NCI-H1417 (cell line): ENCODE measurements at places on chromosomes 1 and 21.

DNA sequence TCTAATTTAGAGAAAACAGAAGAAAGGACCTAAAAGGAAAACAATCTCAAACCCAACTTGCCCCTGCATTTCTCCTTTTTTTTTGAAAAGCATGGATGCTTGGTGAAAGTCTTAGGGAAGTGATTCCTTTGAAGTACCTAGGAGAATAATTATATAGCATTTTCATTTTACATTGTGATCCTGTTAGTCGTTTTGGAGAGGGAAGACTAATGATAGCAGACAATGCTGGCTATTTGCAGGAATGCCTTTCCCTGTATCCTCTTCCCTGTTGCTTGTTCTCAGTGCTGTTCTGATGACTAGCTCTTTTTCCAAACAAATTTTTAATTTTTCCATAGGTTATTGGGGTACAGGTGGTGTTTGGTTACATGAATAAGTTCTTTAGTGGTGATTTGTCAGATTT, 53.9 kb downstream of the LAMC1 start:
- no peak for DNase-seq

GRCh38 chr1:97352936-97353382, 567.9 kb downstream of the DPYD start:
- DNase-seq: no peak

DNA sequence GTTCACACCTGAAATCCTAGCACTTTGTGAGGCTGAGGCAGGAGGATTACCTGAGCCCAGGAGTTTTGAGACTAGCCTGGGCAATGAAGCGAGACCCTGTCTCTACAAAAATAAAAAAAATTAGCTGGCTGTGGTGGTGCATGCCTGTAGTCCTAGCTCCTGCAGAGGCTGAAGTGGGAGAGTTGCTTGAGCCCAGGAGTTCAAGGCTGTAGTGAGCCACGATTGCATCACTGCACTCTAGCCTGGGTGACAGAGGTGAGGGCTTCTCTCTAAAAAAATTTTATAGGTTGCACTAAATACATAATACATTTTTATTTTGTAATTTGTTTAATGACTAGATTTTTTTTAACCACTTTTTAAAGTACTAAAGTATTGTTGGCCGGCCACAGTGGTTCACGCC, 6.1 kb downstream of the PARK7 start:
- no peak for DNase-seq

GRCh38 chr1:40161888-40162397, 756 bp downstream of the RLF start:
- DNase-seq: no peak

DNA sequence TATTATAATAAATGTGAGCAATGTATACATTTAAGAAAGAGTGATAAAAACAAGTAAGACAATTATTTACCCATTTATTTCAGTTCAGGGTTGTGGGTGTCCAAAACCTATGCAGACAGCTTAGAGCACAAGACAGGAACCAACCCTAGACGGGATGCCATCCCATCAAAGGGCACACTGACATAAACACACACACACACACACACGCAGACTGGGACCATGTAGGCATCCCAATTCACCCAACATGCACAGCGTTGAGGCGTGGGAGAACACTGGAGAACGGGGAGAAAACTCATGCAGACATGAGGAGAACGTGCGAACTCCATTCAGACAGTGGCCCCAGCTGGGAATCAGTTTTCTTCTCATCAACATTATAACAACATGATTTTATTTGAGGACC, 274.7 kb downstream of the USP25 start:
- DNase-seq: no peak

DNA sequence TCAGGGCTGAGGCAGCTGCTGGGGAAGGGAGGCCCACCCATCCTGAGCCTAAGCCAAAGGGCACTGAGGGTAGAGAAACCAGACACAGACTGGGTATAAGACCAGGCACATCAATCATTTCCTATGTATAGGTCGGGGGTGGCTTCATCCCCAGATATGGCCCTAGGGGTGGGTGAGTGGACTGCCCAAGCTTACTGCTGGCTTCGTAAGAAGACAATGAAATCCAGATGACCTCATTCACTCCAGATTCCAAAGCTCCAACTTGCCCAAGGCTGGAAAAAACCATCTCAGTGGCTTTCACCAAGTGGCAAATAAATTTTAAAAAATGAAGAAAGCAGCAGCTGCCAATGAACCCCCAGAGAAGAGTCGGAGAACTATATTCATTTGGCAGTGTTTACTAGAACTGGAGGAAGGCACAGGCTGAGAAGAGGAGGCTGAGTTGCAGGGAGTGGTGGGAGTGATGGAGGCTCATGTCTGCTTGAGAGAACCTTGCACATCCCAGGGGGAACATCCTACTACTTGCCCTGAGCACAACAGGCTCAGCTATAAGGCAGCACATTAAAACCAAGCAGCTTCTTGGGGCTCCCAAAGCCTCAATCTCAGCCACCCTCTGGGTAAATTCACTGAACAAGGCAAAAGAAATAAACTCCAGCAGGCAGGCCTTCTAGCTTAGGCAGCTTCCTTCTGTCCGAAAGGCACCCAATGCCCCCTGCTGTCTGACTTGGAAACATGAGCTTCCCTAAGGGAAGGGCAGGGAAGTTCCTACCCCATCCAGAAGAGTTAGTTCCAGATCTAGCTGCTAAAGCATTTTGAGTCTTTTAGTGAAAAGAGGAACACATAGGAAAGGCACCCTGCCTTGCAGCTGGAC, 14.1 kb downstream of the PEA15 start:
- DNase-seq: no peak

GRCh38 chr1:34290831-34291230, 114.1 kb downstream of the C1orf94 start:
- DNase-seq: peak; percentile 66

GRCh38 chr1:204417074-204417997, 5.7 kb upstream of the PPP1R15B start:
- no peak for DNase-seq

GRCh38 chr1:109785446-109786111, 21.9 kb upstream of the EPS8L3 start:
- DNase-seq: no peak

- DNase-seq: no peak
These were observed 1.9 kb downstream of the PLEKHA6 start for GRCh38 chr1:204357551-204358490.

- DNase-seq: no peak
These were observed 73.4 kb upstream of the ZNF678 start for GRCh38 chr1:227490001-227490400.

DNA sequence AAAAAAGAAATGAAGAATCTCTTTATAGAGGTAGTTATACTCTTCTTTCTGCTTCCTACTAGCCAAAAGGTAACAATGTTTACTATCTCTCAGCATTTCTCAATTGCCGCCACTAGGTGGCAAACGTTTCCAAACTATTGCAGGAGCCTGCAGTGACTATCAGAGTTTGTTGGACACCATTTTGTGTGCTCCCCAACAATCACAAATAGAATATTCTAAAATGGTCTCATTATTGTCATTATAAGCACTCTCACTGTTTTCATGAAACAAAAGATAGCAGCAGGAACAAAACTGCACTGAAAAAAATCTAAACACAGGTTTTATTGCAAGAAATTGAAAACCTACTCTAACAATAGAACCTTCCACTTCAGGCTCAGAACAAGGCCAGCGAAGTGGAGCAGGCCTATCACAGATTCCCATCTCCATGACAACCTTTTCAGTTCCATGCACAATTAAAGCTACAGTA, 83.9 kb upstream of the PLPPR4 start:
- peak; percentile 94 for DNase-seq

DNA sequence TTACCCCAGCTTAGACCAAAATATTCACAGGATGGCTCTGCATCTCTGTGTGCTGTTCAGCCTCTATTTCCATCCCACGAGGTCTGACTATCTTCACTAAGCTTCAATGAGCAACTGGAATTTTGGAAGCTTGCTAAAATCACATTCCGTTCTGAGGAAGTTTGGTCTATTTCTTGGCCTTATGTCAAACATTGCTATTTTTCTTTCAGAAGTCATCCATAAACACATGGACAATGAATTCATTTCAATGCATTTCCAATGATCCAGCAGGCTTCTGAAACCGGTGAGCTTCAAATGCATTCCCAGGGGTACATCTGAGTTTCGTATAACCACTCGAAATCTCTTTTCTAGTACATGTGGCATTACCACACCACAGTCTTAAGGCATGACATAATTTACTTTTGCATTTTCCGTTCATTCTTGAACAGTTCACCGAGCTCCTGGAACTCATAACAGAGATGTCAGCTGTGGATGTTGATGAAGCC, 294.1 kb upstream of the KAZN start:
- no peak for DNase-seq

DNA sequence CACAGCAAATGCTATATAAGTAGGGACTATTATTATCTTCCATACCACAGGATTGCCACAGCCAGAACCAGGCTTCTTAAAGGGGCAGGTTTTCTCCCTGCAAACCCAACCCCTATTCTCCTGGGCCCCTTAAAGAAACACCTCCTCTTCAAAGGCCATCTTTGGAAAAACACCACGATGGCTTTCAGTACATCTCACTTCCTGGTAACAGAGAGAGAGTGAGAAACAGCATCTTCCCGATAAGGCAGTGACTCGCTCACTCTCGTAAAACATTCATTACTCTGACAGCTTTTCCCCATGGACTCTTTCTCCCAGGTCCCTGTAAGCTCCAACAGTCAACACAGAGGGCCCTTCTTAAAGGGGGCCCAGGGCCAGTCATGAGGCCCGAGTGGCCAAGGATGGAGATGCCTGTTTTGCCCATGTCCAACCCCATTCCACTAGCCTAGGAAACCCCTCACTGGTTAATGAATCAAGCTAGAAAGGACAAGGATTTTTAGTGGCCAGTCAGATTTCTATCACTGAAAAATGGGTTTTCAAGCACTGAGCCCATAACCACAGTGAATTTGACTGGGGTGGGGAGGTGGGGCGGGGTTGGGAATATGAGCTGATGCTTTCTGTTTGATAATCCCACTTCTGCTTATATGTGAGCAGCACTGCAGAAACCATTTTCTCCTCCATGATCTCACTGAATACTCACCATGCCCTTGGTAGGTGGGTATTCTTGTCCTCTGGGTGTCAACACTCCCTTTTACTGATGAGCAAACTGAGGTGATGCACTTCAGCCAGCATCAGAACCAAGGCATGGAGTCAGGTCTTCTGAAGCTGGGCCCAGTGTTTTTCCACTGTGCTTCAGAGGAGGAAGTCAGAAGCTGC, 3.6 kb upstream of the NAV1 start:
- peak; percentile 10 for DNase-seq

DNA sequence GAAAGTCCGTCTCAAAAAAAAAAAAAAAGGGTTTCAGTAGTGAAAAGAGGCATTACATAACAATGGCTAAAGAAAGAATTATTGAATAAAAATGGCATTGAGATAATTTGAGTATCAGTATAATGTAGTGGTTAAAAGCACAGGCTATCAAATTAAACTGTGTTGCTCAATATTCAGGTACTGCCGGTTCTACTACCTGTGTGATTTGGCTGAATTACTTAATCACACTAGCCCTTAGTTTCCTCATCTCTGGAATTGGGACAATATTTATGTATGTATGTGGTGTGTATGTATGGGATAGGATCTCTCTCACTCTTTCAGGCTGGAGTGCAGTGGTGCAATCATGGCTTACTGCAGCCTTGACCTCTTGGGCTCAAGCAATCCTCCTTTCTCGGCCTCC, 56.1 kb upstream of the TEKT2 start:
- no peak for DNase-seq

DNA sequence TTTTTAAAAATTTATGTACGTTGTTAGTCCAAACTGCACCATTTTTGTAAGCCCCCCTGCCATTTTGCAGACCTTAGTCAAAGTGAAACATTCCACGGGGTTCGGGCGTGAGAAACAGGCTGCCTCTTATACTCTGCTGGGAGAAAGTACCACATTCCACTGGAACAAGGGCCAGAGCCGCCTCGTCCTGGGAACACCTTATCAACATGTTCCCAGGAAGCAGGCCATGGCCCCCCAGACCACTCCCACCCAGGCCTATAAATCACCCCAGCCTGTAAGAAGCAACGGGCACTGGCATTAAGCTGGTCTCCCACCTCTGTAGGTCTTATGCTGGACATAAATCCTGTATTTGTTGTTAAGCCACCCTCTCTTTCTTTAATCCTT, 854 bp upstream of the ZRANB2 start:
- DNase-seq: no peak

DNA sequence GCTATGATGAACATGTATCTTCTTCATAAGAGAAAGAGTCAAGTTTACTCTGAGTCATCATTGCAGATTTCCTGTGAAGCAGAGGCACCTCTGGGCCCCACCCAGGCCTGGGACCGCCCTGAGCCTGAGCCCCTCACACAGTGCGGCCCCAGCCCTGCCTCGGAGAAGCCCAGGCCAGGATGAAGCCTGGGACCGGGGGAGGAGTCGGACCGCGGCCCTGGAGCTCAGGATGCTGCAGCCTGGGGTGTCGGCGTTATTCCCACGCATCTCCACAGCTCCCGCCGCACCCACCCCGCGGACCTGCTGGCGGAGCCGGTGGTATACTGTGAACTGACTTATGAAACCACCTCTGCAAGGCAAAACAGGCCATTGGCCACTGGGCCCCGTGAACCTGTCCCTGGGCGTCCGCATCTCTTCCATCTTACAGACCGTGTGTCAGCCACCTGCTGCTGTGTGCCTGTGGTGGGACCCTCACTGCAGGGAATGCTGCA, 2.4 kb upstream of the COL6A1 start:
- DNase-seq: no peak

- DNase-seq: no peak
These were observed 232.5 kb upstream of the GREM2 start for GRCh38 chr1:240844486-240844885.

GRCh38 chr1:36155408-36156328, at the start of gene MAP7D1:
TSS of gene MAP7D1 (plus strand) at chr1:36156160. CDS start at chr1:36156418, 258 bp downstream.
- DNase-seq: peak; percentile 83

DNA sequence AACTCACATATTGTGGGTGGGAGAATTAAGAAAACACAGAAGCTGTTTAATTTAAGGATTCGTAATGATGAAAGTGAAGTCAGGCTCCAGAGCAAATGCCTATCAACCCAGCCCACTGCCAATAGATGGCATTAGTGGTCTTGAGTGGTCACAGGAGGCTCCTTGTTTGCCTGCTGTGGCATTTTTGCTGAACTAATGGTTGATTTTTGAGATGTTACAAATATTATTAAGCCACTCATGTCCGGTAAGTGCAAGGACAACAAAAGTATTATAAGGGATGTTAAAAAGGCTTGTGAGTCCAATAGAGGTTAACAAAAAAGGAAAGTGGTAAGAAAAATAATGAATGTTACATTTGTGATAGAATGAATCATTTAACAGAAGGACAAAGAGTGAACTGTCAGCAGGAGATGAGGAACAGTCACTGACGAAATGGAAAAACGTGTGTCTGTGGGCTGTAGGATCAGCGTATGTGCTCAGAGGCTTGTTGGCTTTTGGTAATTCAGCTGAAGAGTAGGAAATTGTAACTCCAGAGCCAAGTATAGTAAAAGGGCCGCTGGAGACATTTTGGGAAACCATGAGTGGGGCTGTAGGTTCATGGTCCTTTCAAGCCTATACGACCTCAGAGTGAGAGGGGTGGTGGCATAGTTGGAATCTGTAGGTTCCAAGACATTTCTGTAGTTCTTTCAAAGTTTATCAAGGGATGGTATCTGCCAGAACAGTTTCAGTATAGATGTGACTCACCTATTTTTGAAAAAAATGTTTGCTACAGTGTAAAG, 11.2 kb downstream of the SFT2D2 start:
- no peak for DNase-seq
